8988T (cell line): ENCODE measurements at places on chromosomes 1 and 21.
A peak's percentile ranks its signal among the peaks of the same experiment; 100 is the strongest.

DNA sequence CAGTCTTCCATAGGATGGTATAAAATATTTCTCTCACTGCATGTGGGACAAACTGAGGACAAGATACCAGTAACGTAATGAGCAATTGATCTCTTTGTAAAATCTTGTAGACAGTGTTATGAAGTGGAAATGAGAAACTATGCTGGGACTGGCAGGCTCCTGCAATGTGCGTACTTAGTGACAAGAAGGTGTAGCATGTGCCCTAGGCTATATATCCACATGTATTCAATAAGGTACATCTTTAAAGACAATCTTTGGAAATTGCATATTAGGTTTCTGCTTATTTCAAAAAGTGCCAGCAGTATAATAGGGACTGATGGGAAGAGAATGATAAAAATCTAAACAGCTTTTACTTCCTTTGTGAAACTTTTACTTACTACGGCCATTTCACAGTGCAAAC lies 81.9 kb upstream of the GREM2 start:
- no peak for DNase-seq

DNA sequence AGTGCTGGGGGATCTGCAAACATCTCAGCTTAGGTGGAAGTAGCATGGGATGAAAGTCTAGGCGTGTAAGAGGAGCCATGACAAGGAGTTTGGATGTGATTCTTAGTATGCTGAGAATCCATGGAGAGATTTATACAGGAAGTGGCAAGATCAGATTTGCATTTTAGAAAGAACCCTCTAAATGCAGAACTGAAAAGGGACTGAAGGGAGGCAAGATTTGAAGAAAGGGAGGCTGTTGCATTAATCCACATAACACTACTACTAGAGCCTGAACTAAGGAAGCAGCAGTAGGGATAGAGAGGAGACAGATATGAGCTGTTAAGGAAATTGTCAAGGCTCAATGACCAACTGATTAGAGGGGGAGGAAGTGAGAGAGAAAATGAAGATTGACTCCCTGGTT lies 9.8 kb downstream of the C1orf74 start:
- DNase-seq: no peak

GRCh38 chr1:53260631-53261247 lies 22.4 kb upstream of the MAGOH start:
- no peak for DNase-seq

DNA sequence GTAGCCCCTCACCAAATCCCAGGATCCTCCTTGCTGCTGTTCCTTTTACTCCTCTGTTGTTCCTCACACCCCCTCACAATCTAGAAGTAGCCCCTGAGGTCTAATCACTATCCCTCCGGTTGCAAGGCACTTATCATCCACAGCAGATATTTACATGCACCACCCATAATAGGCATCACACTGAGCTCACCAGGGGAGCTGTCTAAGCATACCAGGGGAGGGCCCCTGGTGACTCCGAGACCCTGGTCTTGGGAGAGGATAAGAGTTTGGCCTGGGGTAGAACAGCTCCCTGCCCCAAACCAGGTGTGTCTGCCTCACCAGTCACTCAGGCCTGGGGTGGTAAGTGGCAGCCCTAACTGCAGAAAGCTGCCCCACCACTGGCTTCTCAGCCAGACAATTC lies 37.3 kb upstream of the ZC3H12A start:
- DNase-seq: no peak

- DNase-seq: no peak
Observed at GRCh38 chr1:200072636-200073285, 45.3 kb downstream of the NR5A2 start.

GRCh38 chr1:220485131-220485530 lies 42.8 kb upstream of the MARK1 start:
- no peak for DNase-seq

DNA sequence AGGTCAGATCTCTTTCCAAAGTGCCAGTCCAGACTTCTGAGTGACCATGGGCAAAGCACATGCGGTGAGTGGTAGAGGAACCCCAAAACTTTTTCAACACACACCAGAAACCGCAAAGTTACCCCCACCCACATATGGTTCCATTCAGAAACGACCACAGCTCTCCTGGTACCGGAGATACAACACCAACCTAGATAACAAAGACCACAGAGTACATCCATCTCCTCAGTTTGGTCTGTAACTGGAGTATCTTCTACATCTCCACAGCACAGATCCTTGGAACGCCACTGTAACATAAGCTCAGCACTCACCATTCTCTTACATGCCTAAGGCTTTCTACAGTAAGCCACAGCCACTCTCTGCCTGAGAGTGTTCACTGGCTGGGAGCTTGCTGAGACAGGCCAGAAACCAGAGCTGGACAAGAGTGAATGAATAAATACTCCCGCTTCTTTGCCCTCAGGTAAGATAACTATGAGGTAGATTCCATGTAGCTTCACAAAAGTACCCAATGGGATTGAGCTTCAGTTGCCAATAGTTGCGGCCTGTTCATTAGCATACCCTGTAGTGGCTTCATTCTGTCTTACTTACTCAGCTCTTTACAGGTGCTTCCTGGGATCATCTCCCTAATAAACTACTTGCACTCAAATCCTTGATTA lies 81.8 kb downstream of the SMYD3 start:
- DNase-seq: no peak

GRCh38 chr1:81596341-81596740 lies 204.4 kb upstream of the ADGRL2 start:
- no peak for DNase-seq

- DNase-seq: no peak
Observed at GRCh38 chr1:212607913-212608391, 609 bp upstream of the ATF3 start.

- DNase-seq: no peak
Observed at GRCh38 chr21:19995253-19995652, 1003.0 kb upstream of the NCAM2 start.

- peak; percentile 46 for DNase-seq
Observed at GRCh38 chr21:42219606-42220137, 732 bp downstream of the ABCG1 start.

DNA sequence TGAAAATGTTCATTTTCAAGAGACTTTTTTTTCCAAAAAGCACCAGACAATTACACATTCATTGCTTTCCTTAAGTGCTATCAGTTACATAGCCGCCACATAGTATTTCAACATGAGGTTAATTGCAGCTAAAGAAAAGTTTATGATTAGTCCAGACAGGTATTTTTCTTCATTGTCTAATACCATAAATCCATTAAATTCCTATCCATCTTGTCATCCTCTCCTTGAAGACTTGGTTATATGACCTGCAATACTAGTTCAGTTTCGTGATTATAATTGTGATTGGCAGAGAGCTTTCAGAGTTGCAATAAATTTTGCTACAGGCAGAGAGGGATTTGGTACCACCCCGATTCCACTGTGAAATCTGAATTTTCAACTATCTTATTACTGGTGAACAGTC lies 437.7 kb downstream of the GPATCH2 start:
- DNase-seq: no peak
